CD4-positive, alpha-beta T cell treated with Interleukin-21 for 1 hour (primary cell): ENCODE measurements at places on chromosomes 2 and 18.
A peak's percentile ranks its signal among the peaks of the same experiment; 100 is the strongest.

- no peak for DNase-seq
Measured at GRCh38 chr2:204635478-204635877, 90.2 kb downstream of the PARD3B start.

DNA sequence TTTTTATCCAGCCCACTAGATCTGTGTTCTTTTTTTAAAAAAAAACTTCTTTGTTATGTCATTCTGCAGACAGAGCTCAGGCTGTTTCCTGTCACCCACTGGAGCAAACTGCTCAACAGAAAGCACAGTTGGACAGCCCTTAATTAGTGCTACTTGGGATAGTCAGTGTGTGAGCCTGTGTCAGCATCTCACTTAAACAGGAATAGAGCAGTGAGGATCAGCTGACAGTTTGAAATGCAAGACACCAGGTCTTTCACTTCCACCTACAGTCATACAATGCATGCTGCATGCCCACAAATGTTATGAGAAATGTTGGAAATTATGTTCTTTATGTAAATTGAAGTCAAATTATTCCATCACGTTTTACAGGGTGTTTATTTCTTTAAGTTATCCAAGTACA lies 174.9 kb downstream of the NR4A2 start:
- no peak for DNase-seq

GRCh38 chr18:79746730-79747129 lies 51.0 kb upstream of the KCNG2 start:
- no peak for DNase-seq

DNA sequence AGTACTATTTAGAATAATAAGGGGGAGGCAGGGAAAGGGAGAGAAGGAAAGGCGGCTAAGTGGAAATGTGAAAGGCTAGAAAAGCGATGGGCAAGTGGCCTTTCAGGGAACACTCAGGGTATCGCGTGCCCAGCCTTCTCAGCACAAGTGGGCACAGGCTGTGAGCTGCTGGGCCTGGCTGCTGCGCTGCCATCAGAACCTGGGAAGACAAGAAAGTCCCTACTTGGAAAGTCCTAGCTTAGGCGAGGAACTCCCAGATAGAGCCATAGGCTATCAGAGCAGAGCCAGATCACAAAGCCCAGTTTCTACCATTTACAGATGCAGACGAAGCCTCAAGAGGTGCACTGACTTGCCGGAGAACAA lies 9.8 kb upstream of the FZD7 start:
- DNase-seq, result no peak

- DNase-seq, result peak; percentile 54
Measured at GRCh38 chr2:68709421-68709911, 25.1 kb upstream of the ARHGAP25 start.

GRCh38 chr2:19484736-19485135 lies 126.3 kb upstream of the OSR1 start:
- no peak for DNase-seq

DNA sequence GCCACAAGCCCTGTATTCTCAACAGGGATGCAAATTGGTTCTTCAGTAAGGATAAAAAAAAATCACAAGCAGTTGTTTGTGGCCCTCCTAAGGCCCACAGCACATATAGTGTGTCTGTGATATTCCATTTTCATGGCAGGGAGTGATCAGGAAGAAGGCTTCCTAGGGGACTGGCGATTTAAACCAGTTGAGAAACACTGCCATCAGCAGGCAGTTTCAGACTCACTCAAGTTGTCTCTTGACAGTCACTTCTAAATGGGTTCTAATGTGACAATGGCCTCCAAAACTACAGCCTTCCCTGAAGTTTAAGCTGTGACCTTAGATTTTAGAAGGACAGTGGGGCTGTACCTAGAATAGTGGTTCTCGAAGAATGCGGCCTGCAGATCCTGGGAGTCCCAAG lies 6.0 kb downstream of the CIAO1 start:
- DNase-seq, result no peak

GRCh38 chr2:939936-940601 lies 10.6 kb upstream of the SNTG2 start:
- no peak for DNase-seq

DNA sequence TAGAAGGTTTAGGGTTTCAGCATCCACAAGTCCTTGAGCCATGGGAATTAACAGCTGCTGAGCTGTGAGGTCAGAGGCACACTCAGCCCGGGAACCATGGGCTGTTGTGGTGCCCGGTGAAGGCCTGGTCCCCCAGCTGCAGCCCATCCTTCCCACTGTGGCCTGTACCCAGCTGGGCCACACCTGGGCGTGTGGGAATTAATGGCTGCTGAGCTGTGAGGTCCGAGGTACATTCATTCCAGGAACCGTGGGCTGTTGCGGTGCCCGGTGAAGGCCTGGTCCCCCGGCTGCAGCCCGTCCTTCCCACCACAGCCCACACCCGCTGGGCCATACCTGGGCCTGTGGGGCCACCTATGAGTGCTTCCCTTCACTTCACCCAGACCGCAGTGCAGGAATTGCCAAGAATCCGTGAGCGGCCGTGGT lies 25.2 kb downstream of the TMEM18 start:
- no peak for DNase-seq

DNA sequence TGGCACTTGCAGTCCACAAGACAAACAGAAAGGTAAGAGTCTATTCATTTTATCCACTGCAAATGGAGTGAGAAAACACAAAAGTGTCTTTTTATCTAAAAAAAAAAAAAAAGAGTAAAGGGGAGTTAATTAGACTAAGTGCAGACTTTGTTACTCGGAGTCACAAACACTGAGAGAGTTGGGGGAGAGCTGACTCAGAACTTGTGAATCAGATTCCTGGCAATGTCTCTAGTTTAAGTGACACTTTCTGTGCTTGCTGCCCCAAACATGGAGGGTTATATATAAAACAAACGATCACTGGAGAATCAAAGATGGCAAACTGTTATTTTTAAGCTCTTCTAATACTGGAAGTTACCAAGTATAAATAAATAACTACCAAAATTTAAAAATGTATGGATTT lies 505.8 kb upstream of the NRP2 start:
- no peak for DNase-seq

GRCh38 chr2:120904379-120904778 lies 168.7 kb downstream of the GLI2 start:
- no peak for DNase-seq

DNA sequence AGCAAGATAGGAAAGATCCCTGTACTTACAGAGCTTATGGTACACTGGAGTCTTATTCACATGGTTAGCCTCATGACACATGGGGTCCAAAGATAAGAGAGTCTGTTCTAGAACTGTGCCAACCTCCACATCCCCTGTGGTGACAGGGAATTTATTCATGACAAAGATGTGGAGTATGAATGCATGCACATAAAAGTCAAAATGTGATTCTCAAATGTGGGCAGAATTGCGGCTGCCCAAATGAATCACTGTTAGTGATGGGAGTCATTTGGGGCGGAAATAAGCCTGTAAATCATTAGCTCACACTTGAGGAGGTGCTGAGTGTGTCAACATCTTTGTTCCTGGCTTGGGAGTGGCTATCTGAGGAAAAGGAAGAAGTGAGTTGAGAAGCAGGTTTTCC lies 560.6 kb downstream of the SLC4A3 start:
- DNase-seq, result no peak
